ENCODE measurements at places on chromosomes 16 and 17.

- DNase-seq = no peak
Measured at GRCh38 chr17:41098042-41098441, at the start of gene KRTAP4-8. Gene KRTAP4-8 (minus strand): TSS chr17:41098142. CDS start chr17:41098084, 58 bp downstream.

DNA sequence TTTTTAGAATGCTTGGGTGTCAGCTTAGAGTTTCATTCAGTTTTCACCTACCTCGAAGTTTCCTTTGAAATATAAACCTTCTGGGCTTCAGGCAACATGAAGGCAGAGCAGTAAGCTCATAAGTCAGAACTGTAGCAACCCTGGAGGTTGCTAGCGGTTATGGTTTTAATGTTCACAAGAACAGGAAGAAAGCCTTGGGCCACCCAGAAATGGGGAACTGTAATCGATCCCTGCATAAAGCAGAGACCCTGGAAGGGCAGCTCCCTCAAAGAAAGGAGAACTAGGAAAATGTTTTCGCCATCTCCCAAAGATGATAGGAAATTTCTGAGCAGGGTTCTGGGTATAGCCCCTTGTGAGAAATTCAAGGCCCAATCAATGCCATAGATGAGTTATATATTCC lies 47.8 kb upstream of the RASL10B start:
- DNase-seq = no peak

- no peak for DNase-seq
Measured at GRCh38 chr16:88759245-88759975, 25.6 kb downstream of the PIEZO1 start.

- no peak for DNase-seq
Measured at GRCh38 chr16:13921328-13921727, 1.4 kb downstream of the ERCC4 start.

GRCh38 chr16:78607465-78607864 lies 508.0 kb downstream of the WWOX start:
- no peak for DNase-seq

DNA sequence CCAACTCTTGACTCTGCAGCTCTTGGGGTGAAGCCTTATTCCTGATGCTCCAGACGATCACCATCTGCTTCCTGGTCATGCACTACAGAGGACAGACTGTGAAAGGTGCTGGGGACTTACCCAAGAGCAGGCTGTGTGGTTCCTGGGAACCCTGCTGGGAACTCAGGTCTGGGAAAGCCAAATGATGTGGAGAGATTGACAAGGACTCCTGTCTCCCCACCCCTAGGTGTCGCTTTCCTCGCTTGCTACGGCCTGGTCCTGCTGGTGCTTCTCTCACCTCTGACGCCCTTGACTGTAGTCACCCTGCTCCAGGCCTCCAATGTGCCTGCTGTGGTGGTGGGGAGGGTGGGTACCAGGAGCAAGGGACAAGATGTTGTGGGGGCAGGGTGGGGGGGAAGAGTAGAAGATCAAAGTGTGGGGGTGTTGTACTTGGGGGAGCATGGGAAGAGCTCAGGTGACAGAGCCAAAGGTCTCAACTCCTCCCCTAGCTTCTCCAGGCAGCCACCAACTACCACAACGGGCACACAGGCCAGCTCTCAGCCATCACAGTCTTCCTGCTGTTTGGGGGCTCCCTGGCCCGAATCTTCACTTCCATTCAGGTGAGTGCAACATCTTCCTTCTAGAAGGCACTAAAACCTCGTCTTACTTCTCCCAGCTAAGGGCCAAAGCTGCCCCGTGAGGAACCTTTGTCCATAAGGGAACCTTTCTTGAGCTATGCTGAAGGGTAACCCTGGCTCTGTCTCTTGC lies 3.0 kb downstream of the SOX15 start:
- no peak for DNase-seq
